ENCODE measurements at places on chromosomes 3 and 15.

GRCh38 chr3:26245236-26245635, 377.3 kb upstream of the LRRC3B start:
- no peak for DNase-seq

DNA sequence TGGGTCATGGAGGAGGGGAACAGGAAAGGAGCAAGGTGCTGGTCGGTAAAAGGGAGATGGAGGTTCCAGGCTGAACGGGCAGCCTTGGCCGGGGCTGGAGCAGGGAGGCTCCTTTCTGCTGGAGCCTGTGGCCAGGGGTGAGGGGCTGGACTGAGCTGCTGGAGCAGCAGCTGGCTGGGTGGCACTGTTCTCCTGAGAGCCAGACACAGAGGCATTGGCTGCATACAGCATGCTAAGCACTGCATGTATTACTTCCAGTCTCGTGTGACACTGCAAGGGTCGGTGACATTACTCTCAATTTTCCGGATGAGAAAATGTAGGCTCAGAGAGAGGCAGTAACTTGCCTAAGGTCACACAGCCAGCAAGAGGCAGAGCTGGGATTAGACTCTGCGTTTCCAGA, 42.3 kb downstream of the RGMA start:
- no peak for DNase-seq

GRCh38 chr15:60804551-60804950, 325.6 kb upstream of the ICE2 start:
- no peak for DNase-seq

GRCh38 chr15:100314809-100315400, 26.9 kb downstream of the ADAMTS17 start:
- no peak for DNase-seq

DNA sequence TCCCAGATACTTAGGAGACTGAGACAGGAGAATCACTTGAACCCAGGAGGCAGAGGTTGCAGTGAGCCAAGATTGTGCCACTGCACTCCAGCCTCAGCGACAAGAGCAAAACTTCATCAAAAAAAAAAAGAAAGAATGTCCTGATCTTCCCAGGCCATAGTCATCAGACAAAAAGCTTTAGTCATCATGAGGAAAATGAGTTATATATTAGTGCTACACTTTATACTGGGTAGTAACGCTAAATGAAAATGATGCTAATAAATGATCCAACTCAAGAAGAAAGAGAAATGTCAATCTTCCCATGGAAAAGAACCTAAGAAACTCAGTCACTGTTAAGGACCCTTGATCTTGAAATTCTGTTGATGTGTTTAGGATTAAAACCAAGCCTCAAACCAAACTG, 26.3 kb upstream of the TRIM59 start:
- no peak for DNase-seq

DNA sequence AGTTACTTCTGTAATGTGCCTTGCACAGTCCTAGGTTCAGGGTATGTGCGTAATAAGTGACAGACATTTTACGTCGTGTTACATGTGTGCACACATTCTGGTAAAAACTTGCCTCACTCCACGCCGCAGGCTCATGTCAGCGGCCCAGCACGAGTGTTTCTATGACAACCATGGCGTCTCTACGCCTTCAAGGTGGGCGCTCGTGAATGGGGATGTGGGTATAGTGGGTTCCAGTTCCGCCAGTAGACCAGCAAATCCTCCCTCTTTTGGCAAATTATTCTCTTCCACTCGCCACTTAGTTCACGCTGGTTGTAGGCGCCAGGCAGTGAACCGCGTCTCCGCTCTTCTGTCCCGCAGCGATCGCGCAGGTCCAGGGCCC, 40.3 kb downstream of the CHST14 start:
- DNase-seq: no peak

Data from HuH-7.5 (cell line).